ENCODE measurements at places on chromosomes 4 and X.

GRCh38 chr4:168516841-168517240, 20.0 kb downstream of the PALLD start:
- DNase-seq = no peak

DNA sequence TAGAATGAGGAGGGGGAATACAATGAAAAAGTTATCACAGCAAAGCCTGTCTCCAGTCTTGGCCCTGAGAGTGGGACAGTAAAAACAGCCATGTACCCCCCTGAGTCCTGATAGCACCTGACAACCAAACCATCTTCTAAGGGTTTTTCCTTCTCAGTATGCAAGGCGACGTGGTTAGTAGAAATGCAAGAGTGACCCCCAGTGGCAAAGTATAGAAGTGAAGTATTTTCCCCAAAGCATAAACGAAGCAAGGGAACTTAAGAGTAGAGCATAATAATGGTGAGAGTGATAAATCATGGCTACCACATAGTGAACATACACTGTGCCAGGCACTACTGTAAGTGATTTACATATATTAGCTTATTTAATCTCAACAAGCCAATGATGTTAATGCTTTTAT, 52.8 kb downstream of the FAM47C start:
- DNase-seq = no peak

DNA sequence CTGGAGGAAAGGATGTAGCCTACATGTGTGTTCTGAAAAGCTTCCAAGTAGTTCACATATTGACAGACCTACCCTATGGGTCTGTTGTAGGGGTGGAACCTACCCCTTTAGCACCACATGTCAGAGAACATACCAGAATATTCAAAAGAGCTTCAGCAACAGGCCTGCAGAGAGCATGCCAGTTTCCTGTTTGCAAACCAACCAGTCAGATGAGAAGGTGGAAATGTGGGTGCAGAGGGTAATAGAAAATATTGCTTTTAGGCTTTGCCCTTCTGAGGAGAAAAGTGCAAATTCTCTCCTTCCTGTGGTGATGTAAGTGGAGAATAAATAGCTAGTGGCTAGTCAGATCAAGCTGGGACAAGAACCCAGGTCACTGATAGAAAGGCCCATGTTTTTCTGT, 16.4 kb downstream of the INTS6L start:
- DNase-seq = no peak

- no peak for DNase-seq
These were observed 2.0 kb downstream of the PRKX start for GRCh38 chrX:3711331-3711917.

DNA sequence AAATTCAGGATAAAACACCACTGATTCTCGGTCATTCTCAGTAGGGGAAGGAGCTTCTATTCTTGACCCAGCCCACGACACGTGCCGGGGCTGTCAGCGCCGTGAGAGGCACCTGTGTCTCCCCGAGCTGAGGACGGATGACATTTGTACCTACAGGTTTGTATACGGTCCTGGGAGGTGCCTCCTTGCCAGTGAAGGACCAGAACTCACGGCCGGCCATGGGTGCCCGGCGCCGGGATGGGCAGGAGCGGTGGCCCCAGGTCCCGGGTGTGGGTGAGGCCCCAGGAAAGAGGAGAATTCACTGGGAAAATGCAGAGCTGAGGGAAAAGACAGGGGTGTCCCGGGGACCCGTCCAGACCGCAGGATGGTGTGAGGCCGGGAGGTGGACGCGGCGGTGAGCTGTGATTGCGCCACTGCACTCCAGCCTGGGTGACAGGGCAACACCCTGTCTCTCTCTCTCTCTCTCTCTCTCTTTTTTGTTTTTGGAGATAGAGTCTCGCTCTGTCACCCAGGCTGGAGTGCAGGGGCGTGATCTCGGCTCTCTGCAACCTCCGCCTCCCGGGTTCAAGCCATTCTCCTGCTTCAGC, 48.9 kb upstream of the PPP2R3B start:
- no peak for DNase-seq

GRCh38 chr4:43758836-43759235, 689.8 kb downstream of the KCTD8 start:
- no peak for DNase-seq

DNA sequence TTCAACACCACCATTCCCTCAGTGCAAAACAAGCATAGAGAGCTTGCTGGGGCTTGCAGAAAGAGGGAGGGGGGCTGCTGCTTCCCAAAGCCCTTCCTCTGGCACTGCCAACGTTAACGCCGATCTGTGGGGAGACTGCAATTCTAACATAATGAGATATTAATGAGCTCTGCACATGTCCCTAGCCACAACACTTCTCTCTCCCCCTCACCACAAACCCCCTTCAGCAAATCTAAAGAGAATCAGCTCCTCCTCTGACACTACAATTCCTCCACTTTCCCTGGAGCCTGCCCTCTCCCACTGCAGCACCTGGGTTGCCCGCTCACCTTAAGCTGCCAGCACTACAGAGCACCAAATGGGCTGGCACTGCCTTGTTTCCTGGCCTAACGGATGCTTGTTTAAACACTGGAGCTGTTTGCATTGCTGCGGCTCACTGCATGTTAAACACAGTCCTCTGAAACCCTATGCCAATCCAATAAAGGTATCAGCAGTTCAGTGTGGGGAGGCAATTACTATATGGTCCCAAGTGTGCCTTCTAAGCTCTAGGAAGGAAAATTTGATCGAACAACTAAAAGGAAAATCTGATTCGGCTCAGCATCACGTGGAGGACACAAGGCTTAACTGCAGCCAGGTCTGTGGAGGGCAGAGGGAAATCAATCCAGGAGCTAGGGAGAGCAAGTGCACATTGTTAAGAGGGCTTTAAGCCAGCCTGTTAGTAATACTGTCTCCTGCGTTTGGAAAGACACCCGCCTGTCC, 232.4 kb downstream of the MAML3 start:
- no peak for DNase-seq

- no peak for DNase-seq
These were observed 177.0 kb upstream of the RASGEF1B start for GRCh38 chr4:81648576-81649275.

DNA sequence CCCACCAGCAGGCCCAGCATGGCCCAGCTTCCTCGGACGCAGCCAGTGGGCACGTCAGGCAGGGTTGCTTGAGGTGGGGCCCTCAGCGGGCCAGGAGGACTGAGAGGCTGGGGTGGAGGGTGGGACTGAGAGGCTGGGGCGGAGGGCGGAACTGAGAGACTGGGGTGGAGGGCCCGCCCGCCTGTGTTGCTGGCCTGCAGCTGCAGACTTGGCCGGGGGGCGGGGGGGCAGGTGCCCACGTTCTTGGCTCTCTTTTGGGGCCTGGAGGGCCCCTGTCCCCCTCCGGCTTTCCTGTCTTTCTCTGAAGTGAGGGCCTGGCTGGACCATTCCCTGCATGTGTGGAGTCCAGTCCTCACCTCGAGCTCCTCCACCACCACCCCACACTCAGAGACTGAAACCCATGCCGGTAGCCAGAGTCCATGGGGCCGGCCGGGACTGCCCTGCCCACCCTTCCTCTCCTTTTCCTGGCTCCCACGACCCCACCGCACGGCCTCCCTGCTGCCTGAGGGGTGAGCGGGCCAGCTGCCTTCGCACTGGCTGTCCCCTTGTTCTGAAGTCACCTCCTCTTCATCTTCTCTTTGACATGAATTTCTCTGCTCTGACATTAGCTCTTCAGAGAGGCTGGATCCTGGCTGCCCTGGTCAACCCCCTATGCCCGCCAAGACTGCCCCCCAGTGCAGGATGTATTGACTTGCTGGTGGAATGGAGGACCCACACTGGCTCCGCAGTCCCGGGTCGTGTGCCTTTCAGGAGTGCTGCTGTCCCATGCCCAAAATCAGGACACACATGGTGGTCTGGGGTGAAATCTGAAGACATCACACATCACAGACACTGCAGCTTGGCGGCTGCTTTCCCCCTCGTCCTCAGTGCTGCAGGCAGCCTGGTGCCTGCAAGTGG, 10.1 kb upstream of the NKX1-1 start:
- DNase-seq = no peak
